ENCODE measurements at places on chromosomes 7 and 10.

DNA sequence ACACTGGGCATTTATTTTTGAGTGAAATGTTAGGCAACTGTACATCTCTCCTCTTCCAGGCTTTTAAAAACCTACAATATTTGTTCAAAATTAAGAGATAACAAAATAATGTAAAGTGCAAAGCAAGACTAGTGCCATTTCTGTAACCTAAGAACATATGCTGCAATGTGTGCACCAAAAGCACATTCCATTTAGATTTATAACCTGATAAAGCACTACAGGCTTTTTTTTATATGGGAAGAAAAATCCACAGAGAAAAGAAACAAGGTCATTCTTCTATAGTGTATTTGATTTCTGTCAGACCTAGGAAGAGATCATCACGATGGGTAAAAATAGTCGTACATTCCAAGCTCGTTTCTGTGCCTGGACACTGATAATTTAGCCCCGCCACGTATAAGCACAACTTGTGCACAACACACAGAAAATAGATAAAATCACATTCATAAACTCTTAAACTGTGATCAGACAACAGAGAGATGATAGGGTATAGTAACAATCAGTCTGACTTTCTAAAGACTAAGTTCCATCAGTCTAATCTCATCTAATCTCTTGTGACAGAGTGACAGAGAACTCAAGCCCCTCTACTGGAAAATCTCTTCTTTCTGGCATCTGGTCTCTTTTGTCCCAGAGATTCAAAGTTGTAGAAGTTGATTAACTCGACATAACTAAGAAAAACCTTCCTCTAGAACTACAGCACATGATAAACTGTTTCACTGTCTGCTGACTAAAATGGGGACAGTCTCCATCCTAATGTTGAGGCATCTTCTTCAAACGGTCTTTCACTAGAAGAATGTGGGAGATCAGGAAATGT, 6.7 kb downstream of the LAMB1 start:
- no peak for DNase-seq

DNA sequence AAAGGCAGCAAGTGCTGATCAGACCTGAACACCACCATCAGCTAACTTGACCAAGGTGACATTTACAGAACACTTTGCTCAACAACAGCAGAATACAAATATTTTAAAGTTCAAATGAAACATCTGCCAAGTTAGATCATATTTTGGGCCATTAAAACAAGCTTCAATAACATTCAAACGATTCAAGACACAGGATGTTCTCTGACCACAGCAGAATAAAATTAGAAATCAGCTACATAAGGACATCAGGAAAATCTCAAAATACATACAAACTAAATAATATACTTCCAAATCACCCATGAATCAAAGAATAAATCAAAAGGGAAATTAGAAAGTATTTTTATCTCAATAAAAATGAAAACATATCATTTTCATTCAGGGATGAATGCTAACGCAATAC, 173.0 kb downstream of the PKD1L1 start:
- no peak for DNase-seq

DNA sequence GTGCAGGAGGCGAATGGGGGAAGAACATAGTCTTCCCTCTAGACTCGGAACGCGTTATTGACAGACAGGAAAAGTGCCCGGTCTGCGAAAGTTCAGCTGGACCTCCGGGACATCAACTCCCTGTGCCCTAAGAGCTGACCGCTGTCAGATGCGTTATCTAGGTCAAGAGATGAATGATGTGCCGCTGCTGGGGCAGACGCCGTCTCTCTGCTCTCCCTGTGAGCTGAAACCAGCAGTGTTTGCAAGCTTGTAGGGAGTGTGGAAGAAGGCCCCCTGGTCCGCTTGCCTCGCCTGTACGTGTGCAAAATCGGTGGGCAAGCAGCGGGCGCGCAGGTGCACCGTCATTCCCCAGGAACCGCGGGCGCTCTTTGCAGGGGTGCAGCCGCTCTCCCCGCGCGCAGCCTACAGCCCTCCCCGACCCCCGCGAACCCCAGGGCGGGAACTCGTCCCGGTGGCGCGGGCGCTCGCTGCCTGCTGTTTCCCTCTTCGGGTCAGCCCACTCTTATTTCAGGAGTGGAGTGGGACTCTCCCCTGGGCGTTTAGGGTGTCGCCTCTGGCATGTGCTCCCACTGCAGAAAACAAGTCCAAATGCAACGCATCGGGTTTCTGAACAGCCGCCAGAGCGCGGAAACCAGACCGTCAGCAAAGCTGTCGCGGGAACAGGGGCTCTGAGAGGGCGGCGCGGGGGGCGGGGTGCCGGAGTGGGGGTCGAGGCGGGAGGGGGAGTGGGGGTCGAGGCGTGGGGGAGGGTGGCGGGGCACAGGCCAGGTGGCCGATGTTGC, 1.8 kb upstream of the PFKFB3 start:
- DNase-seq = no peak

GRCh38 chr10:97127509-97127908, 58.2 kb downstream of the SLIT1 start:
- no peak for DNase-seq

DNA sequence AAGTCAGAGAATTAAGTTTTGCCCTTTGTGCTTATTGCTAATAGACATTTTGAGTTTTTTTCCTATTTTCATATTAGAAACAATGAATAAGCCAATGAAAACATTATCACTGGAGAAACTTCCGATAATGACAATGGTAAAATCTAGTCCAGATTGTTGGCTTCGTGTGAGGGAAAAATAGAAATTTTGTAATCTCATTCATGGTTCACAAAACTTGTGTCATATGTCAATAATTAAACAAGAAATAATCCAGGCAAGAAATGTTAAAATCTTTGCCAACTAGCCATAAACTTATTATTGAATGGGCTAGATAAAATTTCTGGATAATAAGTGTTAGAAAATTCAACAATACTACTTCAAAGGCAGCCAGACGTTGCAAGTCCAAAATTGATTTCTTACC, 36.6 kb downstream of the RNLS start:
- no peak for DNase-seq

- DNase-seq = no peak
These were observed 37.2 kb downstream of the HTRA1 start for GRCh38 chr10:122498521-122498920.

DNA sequence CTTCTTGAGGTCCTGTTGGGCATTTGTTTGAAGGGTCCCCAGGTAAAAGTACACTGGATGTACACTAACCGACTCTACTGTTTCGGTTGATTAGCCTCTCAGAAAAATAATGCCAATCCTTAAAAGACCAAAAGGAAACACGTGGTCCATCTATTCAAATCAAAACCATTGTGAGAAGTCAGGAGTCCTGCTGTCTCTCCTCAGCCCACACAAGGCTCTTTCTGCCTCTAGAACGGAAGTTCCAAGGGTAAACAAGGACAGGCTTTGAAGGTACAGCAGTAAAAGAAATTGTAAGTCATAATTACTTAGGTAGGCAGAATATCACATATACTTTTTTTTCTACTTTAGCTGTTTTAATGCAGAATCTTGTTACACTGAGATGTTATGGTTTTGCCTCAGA, 71.7 kb upstream of the TPK1 start:
- no peak for DNase-seq

GRCh38 chr7:659306-659847, 67.1 kb upstream of the DNAAF5 start:
- DNase-seq = no peak

GRCh38 chr10:116803451-116804249, 45.6 kb upstream of the ENO4 start:
- DNase-seq = no peak

- DNase-seq = peak; percentile 60
These were observed 171.3 kb upstream of the ITGB1 start for GRCh38 chr10:33129141-33129995.

GRCh38 chr10:90398566-90398965, 459.3 kb downstream of the HTR7 start:
- DNase-seq = no peak

DNA sequence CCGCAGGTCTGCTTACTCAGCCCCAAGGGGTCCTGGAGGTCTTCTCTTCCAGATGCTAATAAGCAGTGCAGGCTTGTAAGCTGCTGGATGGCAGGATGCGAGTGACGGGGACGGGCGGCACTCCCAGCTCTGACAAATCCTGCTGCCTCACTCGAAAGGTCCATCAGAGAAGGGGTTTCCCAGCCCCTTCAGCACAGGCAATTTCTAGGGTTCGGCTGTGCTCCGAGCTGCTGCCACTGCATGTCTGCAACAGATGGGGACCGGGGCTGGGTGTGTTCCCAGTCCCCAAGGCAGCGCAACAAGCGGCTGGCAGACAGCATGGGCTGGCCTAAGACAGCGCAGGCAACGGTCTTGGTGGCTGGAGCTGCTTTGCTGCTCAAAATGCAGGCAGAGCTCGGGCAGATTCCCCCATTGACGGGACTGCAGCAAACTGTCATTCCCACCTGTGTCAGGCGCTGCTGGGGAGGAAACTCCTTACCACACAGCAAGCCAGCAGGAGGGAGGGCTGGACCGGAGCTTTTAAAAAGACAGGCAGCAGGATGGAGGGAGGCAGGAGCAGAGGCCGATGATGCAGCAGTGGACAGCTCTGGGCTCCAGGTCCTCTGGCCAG, 62.4 kb downstream of the PRKAG2 start:
- DNase-seq = no peak

- DNase-seq = no peak
These were observed 52.6 kb downstream of the MBL2 start for GRCh38 chr10:52720018-52720417.

DNA sequence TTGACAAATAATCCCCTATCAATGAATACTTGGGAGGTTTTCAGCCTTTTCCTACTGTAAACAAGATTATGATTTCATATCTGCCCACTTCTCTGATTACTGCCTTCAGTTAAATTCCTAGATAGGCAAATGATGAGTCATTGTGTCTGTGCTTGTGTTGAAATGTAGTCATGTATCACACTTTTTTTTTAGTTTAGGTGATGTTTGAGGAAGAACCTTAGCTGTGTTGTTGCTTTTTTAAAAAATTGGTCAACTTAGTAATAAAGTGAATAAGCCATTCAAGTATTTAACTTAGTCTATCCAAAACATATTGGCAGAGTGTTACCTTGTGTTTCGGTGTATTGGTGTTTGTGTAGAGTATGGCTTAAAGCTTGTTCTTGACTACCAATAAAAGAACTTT, 60.0 kb downstream of the WAC start:
- peak; percentile 52 for DNase-seq

DNA sequence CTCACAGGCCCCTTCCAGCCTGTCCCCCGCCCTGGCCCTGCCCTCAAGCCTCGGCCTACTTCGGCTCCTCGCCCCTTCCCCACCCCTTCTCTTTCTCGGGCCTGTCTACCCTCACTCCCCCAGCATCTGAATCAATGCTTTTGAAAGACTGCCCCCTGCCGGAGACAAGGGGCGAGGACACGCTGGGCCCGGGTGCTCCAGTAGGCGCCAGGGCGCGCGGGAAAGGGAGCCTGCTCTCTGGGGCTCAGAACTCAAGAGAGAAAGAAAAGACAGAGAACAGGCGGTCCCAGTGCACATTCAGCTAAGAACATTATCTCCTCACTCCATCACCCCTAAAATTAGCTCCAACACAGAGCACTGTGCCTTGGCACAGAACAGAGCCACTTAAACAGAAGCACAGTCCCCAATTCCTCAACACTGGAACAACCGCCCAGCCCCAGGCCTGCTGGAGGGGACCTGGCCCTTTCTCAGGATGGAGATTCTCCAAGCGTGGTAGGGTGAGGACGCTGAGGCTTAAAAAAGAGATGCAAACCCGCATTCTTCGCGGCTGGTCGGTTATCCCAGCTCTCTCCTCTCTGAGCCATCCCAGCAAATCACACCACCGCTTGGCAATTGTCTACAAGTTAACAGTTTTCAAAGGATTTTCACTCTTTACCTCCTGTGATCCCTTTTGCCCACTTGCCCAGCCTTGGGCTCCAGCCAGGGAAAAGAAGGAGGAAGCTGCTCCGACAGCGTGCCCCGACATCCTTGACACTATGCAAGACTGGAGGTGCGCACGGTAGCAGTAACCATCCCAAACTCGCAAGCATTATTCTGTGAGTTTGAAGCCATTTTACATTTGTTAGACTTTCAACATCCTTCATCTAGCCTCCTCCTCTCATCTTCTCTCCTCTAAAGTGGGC, 2.1 kb downstream of the GIGYF1 start:
- peak; percentile 34 for DNase-seq

- DNase-seq = no peak
These were observed 2.5 kb upstream of the MEST start for GRCh38 chr7:130489140-130489983.

- no peak for DNase-seq
These were observed 8.3 kb upstream of the ANKRD1 start for GRCh38 chr10:90929179-90929578.

DNA sequence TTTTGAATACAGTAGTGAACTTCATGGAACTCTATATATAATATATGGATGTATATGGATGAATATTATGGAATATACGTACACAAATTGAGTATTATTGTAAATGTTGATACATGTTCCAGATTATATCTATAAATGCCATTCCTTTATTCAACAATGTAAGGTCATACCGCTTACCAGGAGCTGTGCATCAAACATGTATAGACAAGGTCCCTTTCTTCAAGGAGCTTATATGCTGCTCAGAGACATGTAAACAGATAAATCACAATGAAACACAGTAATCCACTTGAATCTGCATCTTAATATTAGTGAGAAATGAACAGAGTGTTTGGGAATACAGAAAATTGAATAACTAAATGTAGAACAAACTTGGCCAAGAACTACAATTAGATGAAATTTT, 898 bp upstream of the SEM1 start:
- no peak for DNase-seq

- no peak for DNase-seq
These were observed 1.1 kb downstream of the ZYX start for GRCh38 chr7:143382126-143382790.

- no peak for DNase-seq
These were observed 38.0 kb upstream of the LBX1 start for GRCh38 chr10:101267290-101267680.

- DNase-seq = no peak
These were observed 21.0 kb downstream of the PWWP2B start for GRCh38 chr10:132417957-132418441.

- DNase-seq = no peak
These were observed 110.1 kb downstream of the PLCE1 start for GRCh38 chr10:94103801-94104221.

- DNase-seq = no peak
These were observed 132.2 kb downstream of the TCERG1L start for GRCh38 chr10:131179361-131179760.

GRCh38 chr7:1922870-1923236, 252.8 kb downstream of the ELFN1 start:
- DNase-seq = no peak

- no peak for DNase-seq
These were observed 220.6 kb downstream of the FAM107B start for GRCh38 chr10:14554091-14554490.

- no peak for DNase-seq
These were observed 9.0 kb upstream of the DLX6 start for GRCh38 chr7:96996111-96996957.

GRCh38 chr10:58082248-58082647, 185.4 kb downstream of the IPMK start:
- no peak for DNase-seq

DNA sequence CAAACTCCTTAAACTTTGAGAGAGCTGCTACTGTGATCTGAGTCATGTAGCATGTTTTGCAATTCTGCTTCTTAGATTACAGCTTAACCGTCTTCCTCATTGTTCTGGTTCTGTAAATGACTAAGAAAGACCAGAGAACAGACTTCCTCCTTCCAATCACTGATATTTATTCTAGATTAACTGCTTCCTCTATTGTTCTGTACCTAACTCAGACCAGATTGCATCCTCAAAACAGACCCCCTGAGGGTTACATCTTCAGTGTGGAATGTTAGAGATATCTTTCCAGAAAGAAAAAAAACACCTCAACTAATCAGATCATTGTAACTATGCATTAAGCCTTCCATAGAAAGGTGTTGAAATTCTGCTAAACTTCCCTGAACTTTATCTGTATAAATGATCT, 5.7 kb upstream of the PIP start:
- no peak for DNase-seq

GRCh38 chr10:78660446-78661106, 408.2 kb upstream of the ZMIZ1 start:
- DNase-seq = no peak
